Activated CD4-positive, alpha-beta T cell treated with anti-CD3 and anti-CD28 coated beads for 4 hours (primary cell): ENCODE measurements at places on chromosomes 1 and 21.

- DNase-seq: no peak
Measured at GRCh38 chr1:65459397-65459768, 38.9 kb downstream of the LEPR start.

GRCh38 chr1:30040081-30041019 is 683.0 kb downstream of the MATN1 start:
- no peak for DNase-seq

- DNase-seq: no peak
Measured at GRCh38 chr1:200525090-200525987, 95.2 kb downstream of the KIF14 start.

DNA sequence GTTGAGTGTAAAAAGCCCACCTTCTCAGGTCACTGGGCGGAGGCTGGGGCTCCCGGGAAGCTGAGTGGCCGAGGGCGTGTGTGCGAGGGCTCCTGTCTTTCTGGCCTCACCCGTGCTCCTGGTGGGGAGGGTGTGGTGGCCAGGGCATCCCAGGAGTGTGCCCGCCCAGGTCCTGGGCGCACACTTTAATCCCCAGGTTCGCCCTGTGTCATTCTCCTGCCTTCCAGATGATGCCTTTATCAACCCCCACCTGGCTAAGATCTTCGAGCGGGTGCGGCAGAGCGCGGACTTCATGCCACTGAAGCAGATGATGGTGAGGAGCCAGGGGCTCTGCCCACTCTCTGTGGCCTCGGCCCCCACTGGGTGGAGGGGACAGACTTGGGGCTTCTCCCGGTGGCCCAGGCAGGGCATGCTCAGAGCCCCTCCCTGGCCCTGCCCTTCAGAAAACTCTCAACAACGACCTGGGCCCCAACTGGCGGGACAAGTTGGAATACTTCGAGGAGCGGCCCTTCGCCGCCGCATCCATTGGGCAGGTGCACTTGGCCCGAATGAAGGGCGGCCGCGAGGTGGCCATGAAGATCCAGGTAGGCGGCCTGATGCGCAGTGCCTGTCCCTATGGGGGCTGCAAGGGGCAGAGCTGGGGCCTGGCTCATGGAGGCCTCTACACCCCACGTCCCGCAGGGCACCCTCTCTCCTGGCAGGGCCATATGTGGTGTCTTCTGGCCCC is 42.5 kb downstream of the COQ8A start:
- DNase-seq: no peak
